Activated T-helper 1 cell treated with anti-CD3 and anti-CD28 coated beads, Interleukin-12 subunit alpha, Interleukin-12 subunit beta, Interleukin-2, Interleukin-4 antibody, amounts not matched to agents 30 ng/mL and 10 ng/mL and 1 ng/mL, durations not matched to agents 14 hours and 24 hours and 36 hours (primary cell): ENCODE measurements at places on chromosomes 11 and 22. TPM values are rescaled to one million over a fixed set of nuclear protein-coding genes. Genes with fewer than 3 reads are reported as not detected.

- DNase-seq, result no peak
These were observed 43.7 kb downstream of the TECTA start for GRCh38 chr11:121144723-121145122.

DNA sequence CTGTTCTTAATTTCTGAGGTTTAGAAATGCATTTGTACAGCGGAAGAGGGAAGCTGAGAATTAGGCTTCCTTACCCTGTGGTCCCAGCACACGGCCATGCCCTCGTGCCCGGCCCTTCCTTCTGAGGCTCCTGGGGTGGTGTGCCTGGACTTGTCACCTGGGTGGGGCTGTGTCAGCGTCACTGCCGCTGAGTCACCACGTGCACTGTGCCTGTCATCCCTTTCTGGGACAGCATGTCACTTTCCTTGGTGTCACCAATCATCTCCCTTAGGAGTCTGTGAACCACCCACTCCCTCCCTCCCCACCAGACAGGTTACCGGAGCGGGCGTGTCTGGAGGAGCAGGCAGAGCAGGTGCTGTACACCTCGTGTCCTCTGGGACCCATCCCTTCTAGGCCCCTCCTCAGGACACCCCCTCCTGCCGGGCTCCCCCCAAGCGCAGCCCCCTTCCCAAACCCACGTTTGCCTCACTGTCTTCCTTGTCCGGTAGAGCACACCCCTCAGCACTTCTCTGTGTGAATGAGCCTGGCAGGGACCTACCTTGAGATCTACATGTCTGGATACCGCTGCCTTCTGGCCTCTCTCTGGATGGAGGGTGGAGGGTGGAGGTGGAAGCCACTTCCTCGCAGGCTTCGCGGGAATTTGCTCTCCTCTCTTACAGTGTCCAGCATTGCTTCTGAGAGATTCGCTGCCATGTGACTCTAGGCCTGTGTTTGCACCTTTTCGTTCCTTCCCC lies 367.6 kb downstream of the TBC1D22A start:
- no peak for DNase-seq

The CDC42EP1 gene
- total RNA-seq, result 1.1 and 1.5 TPM in 2 replicates

DNA sequence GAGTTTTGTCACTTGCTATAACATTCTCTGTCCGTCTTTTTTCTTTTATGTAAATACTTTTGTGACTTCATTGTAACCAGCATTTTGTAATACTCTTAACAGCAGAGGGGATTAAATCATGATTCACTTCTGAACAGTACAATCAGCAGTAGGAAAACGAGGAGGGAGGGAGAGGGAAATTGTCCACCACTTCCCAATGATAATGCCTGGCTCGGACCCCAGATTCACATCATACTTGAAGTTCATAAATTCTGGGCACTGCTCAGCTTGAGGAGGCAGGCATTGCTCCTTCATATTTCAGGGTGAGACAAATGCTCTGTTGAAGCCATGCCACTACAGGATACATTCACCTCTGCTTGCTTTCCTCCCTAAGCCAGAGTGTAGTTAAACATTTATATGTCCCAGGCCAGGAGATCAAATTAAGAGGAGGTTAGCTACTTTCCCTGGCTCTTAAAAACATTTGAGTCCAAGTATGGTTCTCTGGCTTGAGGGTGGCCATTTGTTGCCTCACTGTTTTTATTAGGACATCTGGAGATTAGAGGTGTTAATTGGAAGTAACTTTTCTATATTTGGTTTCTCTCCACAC lies 129.0 kb upstream of the LDLRAD3 start:
- DNase-seq, result no peak

The WNT11 gene
- total RNA-seq, result 0.39 TPM in 1 of 2 replicates, not detected in the other

DNA sequence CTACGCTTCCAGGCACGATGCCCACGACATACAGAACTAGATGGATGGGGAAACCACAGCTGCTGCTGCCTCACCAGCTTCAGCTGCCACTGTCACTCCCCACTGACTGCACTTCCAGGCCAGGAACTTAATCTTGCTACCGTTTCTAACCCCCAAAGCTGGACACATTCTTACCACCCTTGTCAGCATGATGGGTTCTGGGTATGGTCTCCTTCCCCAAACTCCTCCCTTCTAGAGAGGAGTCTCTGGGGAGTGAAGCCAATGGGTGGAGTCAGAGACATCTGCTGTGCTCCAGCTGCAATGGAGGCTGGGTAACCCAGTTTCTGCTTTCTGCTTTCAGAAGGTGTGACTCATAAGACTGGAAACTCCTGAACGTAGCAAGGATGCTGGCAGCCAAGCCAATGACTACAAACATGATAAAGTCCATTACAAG lies 87.0 kb upstream of the THY1 start:
- DNase-seq, result peak; percentile 5

- no peak for DNase-seq
These were observed 120.9 kb downstream of the KCNQ1OT1 start for GRCh38 chr11:2578929-2579270.

DNA sequence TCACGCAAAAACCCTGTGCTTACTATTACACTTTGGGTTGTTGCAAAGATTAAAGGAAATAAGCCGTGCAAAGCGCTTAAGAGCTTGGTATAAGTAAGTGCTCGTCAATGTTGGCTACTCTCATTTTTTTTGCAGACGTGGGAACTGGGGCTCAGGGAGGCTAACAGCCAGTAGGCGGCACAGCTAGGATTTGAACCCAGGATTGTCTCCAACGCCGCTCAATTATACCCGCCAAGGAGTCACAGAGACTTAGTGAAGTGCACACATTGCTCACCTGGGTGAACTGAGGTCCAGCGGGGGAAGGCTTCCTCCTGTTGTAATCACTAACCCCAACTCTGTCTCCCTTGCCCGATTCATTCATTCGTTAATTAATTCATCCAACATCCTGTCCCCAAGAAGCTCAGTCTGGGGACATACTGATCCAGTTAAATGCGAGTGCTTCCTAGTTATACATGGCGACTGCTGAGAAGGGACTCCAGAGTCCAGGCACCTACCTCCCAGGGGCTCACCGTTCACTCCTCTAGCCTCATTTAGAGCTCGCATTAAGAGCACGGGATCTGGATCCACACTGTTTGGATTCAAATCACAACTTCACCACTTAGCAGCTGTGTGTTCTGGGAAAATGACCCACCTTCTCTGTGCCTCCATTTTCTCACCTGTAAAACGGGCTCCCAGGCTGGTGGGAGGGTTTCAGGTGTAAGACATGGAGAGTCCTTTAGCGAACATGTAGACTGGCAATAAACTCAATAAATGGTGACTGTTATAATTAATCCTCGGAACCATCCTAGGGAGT lies 838 bp upstream of the MTFP1 start:
- DNase-seq, result no peak

- no peak for DNase-seq
These were observed 85.2 kb downstream of the PPP6R3 start for GRCh38 chr11:68545796-68546195.

DNA sequence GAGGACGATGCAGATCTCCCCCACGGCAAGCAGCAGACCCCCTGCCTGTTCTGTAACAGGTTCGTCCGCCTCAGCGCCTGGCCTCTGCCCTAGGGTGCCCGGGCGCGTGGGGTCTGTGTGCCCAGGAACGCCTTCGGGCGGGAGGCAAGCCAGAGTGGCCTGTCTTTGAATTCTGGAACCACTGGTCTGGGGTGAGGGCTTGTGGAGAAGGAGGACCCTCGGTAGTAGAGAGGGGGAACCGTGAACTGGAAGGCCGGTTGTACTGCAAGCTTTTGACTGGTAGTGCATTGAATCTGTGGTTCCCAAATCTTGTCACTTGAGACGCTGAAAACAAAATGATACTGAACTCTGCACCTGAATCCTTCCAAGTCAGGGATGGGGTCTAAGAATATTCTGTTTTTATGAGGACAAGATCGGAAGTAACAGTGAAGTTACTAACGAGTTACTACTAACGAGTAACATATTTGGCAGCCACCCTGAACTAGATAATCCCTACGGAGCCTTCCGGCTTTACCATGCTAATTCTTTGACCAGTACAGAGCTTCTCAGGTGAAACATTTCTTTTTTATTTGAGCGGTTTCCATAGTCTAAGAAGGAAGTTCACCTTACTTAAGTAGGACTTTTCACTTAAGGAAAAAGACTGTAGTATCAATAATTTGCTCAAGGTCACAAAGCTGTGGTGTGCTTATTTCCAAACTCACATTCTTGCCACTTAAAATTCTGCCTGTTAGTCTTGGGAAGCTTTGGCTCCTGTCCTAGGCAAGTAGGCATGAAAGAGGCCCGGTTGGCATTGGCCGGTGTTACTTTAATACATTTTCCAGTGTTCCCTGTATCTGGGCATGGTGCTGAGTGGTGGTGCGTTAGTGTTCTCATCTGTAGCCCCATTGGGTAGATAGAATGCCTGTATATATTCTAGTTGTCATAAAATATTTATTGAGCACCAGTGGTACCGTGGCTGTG lies 860 bp downstream of the PRMT3 start:
- no peak for DNase-seq

- no peak for DNase-seq
These were observed 216.2 kb downstream of the DSCAML1 start for GRCh38 chr11:117580866-117581265.
